ENCODE measurements at places on chromosomes 16 and 17.
A peak's percentile ranks its signal among the peaks of the same experiment; 100 is the strongest.

GRCh38 chr16:61595605-61596004 is 440.6 kb downstream of the CDH8 start:
- no peak for DNase-seq

- DNase-seq, result no peak
These were observed 6.9 kb upstream of the DBNDD1 start for GRCh38 chr16:90026135-90026534.

GRCh38 chr17:40373324-40373723 is 8.8 kb upstream of the GJD3 start:
- DNase-seq, result no peak

- peak; percentile 79 for DNase-seq
These were observed at the start of gene HIRIP3 for GRCh38 chr16:29995324-29995910. HIRIP3 (minus strand) TSS chr16:29995617; CDS start chr16:29995605, 12 bp downstream.

GRCh38 chr17:63505341-63505740 is 17.8 kb upstream of the KCNH6 start:
- DNase-seq, result no peak

DNA sequence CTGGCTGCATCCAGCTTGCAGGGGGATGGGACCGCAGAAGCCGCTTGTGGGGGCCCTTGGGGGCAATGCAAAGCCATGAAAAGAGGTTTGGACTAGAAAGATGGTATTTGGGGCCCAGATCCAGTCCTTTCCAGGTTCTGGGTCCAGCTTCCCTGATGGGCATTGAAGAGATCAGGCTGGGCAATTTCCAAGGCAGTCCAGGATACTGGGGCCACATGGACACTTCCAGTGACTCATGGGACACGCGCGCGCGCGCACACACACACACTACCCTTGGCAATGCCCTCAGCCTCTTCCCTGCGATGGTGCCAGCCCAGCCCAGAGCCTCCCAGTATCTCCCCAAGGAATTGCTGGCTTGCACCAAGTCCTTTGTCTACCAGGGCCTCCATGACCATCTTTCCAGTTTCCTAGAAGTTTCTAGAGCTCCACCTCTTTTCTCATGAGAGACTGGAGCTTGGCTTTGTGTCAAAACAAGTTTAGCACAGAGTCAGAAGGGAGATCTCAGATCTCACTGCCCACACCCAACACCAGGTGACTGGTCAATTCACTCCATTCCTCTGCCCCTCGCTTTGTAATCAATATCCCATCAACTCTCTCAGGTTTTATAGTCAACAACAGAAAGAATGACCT is 44.3 kb downstream of the WNT3 start:
- no peak for DNase-seq

- DNase-seq, result no peak
These were observed 102.6 kb downstream of the SDR42E1 start for GRCh38 chr16:81908466-81909262.

DNA sequence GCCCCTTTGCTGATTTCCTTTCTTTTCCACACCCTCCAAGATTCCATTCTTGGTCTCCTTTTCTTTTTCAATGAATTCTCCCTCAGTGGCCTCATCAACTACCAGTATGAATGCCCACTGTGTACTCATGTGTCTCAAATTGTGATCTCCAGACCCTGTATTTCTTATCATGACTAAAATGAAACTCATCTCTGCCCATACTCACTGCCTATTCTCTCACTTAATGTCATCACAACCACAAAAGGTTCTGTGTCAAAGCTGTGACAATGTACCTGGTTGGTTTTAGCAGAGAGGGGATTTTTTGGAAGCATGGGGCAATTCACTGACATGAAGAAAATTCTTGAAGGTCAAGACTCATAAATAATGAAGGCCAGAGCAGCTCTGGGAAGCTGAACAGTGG is 11.5 kb upstream of the TBX4 start:
- DNase-seq, result no peak

DNA sequence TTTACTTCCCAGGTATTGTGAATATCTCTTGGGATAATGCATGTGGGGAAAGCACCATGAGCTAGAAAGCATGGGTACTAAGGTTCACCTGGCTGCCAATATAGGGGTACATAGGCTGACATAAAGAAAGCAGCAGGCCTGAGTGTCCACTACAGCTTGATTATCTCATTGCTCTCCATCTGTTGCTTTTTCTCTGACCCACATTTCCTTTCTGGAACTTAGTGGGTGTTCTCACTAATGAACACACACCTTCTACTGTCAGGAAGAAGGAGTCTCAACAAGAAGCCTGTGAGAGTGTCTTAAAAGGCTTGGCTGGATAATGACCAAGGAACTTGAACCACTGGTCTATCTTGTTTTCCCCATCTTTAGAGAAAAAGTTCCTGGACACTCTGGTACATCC is 62.5 kb downstream of the CA10 start:
- DNase-seq, result no peak

GRCh38 chr16:46889245-46889941 is 5.2 kb downstream of the GPT2 start:
- DNase-seq, result no peak

- no peak for DNase-seq
These were observed 74.6 kb downstream of the CMC2 start for GRCh38 chr16:80931801-80932707.

GRCh38 chr16:25977121-25977520 is 285.4 kb downstream of the HS3ST4 start:
- DNase-seq, result no peak

DNA sequence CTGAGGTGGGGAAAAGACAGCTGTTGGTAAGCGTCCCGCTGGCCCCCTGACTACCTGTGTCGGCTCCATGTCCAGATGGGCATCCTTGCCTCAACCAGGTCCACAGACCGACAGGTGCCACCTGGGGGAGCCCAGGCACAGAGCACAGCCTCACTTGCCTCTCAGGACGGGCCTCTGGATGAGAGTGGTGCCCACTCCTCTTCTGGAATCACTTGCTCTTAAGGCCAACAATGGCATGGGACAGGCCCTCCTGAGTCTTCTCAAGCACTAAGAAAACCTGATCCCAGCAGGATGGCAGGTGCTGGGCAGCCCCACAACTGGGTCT is 17.2 kb downstream of the SLC16A3 start:
- no peak for DNase-seq

GRCh38 chr16:25260416-25260815 is 2.8 kb upstream of the ZKSCAN2 start:
- no peak for DNase-seq

DNA sequence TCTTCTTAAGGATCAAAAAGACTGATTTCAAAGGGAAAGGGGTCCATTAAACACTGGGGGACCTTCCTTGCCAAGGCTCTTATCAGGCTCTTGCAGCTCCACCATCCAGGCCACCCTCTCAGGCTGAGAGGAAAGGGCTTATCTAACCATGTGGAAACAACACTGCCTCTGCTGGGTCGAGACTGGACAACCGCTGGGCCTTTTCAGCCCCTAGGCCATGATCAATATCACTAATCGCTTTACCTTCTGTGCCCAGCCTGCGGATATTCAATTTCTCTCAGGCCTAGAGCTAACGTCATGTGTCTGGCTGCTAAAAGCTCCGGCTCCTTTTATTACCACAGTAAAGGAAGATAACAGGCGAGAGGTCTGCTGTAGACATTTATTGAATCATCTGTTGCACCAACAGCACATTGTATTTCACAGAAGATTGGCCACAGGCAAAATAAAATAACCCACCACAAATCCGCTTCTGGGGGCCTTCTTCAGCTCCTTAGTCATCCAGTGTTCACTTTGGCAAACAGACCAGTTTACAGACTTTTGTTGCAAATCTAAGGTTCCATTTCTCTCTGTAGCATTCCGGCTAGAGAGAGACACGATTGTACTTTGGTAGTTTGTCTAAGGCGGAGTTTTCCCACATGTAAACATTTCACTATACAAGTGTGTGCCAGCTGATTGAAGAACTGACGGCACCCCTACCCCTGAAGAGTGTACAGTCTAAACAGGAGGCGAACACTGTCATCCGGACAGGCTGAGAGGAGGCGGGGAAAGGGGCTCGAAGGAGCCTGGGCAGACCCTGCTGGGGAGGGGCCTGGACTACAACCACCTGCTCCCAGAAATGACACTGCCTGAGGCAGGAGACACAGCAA is 13.9 kb downstream of the CYB561 start:
- no peak for DNase-seq

- no peak for DNase-seq
These were observed 31.1 kb upstream of the HELZ start for GRCh38 chr17:67276075-67276474.

- no peak for DNase-seq
These were observed 76.7 kb downstream of the PLD6 start for GRCh38 chr17:17129466-17129865.

- no peak for DNase-seq
These were observed 128.4 kb upstream of the GOT2 start for GRCh38 chr16:58862334-58863021.

DNA sequence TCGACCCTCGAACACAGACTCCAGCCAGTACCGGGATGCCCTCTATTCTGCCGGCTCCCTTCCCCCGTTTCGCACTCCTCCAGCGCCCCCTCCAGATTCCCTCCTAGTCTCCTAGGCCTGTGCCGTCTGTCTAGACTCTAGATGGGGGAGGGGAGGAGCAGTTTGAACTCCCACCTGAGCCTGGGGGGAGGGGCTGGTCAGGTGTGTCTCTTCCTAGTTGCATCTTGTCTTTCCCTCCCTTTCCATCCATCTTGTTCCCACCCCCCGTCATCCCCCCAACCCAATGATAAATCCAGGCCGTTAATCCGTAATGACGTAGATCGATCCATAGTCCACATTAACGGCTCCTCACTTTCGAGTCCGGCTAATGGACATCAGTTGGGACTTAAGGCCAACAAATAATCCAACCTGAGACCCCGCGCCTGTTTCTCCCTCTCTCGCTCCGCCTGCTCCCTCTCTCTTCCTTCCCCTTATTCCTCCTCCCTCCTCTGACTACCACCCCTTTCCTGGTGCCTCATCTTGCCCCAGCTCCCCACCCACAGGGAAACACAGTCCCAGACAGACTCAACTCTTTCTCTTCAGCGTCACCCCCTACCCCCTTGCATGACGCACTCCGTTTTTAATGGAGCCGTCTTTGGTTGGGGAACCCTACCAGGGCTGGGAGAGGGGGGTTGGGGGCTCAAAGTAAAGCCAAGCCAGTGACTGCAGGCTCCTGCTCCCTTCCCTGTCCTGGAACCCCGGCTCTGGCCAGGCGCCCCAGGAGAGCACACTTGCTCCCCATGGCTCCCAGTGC is 3.4 kb upstream of the HOXB5 start:
- DNase-seq, result no peak

DNA sequence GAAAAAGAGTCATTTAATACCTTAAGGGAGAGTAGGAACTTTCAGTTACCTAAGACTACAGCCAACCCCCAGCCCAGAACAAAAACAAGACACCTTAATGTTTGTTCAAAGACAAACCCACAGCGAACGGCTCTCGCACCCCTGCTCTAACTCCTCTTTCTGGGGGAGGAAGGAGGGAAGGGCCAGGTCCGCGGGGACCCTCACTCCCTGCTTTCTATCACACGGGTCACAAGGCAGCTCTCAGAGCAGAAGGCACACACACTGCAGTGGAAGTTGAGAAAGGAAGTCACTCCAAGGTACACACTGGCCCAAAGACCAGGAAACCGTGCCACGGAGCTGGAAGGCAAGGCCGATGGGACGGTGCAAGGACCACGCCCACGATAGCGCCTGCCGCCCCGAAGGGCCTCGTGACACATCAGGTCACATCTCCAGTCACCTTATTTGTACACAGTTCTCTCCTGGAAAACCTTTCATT is 10.0 kb downstream of the LITAFD start:
- DNase-seq, result no peak

- no peak for DNase-seq
These were observed 720 bp downstream of the METRN start for GRCh38 chr16:715477-716199.

DNA sequence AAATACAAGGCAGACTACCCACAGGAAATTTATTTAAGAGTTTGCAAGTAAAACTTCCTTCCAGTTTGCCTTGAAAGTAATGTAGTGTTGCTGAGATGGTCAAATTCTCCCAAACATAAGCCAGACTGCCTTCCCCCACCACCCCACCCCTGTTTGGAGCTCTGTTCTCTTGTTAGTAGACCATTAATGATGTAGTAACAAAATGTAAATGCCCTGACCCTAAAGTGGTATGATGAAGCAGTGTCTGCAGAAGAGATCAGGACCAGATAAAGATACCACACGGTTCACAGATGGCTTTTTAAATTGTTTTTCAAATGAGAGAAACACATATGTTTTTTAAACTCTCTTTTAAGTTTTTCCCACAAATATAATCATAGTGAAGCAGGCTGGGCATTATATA is 136.4 kb upstream of the TMEM97 start:
- DNase-seq, result no peak

DNA sequence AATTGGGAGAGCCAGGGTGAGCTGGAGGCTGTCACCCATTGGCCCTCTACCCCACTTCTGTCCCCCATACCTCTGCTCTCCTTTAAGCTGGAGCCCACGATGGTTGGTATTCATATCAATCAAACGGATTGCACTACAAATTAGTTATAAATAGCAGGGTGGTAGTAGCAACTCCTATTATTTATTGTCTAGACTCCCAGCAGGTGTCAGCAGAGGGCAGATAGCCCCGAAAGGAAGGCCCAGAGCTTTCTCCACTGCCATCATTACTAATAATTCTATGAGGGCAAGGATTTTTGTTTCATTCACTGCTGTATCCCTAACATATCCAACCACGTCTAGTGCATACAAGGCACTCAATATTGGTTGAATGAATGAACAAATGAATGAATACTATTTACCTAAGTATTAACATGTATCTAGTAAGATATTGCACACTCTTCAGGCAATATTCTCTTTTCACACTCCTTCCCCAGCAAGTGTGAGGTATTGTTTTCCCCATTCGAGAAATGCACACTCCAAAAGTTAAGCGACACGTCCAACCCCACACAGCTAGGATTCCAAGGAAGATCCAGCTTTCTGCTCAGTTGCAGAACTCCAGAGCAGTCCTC is 6.3 kb downstream of the C17orf50 start:
- DNase-seq, result no peak

DNA sequence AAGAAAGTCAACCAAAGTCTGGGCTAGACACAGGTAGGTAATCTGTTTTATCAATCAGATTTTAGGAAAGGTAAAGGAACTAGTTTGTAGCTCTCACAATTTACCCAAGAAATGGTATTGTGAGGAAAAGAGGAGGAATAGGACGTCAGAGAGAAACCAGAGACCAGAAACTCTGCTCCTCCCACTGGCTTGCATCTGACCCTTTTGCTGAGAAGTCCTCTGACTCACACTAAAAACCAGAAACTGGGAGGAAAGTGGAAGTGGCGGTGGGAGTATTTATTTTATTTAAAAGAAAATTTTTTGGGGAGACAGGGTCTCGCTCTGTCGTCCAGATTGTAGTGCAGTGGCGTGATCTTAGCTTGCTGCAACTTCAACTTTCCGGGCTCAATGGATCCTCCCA is 38.0 kb upstream of the MNT start:
- DNase-seq, result no peak

DNA sequence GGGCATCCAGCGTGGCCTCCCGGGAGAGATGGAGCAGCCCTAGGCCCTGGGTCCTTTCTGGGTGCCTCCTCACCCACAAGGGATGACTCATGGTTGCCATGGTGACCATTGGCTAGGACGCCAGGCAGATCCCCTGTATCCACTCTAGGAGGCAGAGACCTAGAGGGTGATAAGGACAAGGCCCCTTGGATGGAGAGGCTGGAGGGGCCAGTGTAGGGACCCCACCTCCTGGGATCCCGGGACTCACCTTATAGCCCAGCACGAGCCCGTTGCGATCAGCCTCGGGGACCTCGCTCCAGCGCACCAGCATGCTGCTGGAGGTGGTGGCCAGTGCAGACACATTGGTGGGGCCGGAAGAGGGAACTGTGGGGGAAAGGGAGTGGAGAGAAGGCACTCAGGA is 82.2 kb upstream of the CDC42EP4 start:
- no peak for DNase-seq

GRCh38 chr17:58383892-58384462 is 32.0 kb upstream of the SUPT4H1 start:
- no peak for DNase-seq
